ENCODE measurements at places on chromosomes 1 and 21.

DNA sequence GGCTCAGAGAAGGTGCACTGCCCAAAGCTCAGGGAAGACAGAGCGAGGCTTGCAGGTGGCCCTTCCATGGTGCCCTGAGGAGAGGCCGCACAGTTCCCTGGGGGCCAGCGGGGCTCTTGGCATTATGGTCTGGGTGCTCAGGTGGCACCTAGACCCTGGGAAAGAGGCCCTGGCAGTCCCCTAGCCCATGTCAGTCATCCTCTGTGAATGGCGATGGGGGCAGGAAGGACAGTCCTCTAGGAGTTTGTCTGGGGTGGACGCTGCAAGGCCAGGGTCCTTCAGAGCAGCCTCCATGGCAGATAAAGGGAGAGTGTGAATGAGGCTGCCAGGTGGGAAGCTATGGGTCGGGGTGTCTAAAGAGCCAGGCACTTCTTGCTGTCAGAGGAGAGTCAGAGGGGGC, 345.9 kb upstream of the VAMP3 start:
- DNase-seq, result no peak

DNA sequence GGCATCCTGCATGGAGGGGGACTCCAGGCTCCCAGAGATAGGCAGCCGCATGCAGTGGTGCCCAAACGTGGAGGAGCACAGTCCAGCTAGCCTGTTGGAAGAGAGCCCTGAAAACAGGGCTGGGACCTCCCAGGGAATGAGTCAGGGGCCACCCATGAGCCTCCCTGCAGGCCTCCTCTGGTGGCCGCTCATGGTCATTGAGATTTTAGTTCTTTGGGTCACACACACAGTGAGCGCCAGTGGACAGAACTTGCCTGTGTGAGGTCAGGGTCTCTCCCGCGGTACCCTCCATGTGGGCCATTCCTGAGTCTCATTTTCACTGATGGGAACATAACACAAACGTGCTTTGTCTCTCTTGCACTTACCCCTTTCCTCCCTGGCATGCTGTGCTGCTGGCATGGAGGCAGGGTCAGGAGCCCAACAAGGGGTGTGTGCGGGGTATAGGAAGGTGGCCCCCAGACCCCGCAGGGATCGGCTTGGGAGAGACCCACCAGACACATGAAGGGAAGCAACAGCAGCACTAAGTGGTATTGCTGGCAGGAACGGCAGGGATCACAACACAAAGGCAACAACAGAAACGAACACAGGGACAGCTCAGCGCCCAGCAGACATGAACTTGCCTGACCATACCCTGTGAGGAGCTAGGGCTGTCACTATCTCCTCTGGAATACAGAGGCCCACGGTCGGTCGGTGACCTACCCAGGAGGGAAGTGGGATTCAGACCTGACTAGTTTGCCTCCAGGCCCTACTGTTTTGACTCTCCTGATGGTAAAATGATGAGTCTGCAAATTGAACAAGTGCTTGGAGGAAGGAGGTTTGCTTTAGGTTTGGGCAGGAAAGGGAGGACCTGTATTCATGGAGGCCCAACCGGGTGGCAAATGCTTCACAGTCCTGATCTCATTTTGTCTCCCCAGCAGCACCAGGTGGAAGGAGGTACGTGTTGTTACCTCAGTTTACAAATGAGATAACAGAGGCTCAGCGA, 31.8 kb downstream of the ABCG1 start:
- DNase-seq, result no peak

GRCh38 chr1:1003618-1004419, 3.9 kb upstream of the HES4 start:
- DNase-seq, result no peak

- peak; percentile 47 for DNase-seq
These were observed 78.6 kb downstream of the MAN1C1 start for GRCh38 chr1:25695090-25695770.

- no peak for DNase-seq
These were observed 16.4 kb downstream of the ALDH4A1 start for GRCh38 chr1:18886003-18886335.

DNA sequence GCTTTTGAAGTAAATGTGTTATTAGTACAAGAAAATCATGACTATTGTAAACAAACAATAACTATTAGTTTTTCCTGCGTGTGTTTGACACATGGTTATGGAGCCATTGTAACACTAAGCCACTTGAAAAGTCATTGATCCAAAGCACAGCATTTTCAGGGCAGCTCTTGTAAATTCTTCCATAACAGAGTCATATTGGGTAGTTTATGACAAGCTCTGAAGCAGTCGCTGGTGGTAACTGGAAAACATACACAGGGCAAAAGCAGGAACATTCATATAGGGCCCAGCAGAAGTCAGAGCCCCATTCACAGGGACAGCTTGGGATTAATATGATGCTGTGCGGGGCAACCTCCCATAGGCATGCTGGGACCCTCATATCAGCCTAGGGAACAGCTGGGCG, 483.2 kb upstream of the PTBP2 start:
- DNase-seq, result no peak

- DNase-seq, result no peak
These were observed 1907.9 kb downstream of the MRPL39 start for GRCh38 chr21:23699402-23699801.

GRCh38 chr21:28705616-28706015, 287.1 kb downstream of the LTN1 start:
- DNase-seq, result no peak

- peak; percentile 41 for DNase-seq
These were observed 63.1 kb upstream of the CD34 start for GRCh38 chr1:207973898-207974568.

- DNase-seq, result no peak
These were observed 260.3 kb downstream of the DPYD start for GRCh38 chr1:97660431-97661105.

DNA sequence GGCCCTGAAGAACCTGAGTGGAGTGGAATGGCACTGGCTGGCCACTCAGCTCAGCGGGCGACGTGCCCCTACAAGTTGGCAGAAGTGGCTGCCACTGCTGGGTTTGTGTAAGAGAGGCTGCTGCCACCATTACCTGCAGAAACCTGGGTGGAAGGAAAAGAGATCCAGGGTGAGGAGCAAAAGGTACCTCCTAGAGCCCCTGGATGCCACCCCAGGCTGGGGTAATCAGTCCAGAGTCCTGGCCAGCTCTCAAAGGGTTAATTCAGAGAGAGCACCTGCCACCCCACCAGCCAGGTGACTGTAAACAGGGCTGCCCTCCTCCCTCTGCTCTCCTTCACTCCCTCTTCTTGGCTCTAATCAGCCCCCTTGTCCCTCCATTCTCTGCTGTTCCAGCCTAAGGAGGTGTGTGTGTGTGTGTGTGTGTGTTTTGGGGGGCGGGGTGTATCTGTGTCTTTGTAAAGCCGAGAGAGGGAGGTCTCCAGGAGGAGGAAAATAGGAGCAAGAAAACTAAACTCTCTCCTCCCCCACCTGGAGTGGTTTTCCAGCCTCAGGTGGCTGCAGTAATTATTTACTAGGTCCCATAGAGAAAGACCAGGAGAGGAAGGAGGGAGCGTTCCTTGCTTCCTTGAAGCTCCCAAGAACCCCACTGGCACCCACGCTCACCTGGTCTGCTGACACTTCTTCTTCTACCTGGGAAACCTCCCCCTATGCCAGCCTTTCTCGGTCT, 12.6 kb downstream of the TRIM46 start:
- no peak for DNase-seq

- DNase-seq, result no peak
These were observed 494 bp downstream of the UBE2J2 start for GRCh38 chr1:1273209-1273511.
